ENCODE measurements at places on chromosomes 3 and 15. TPM values are rescaled to one million over a fixed set of nuclear protein-coding genes. Genes with fewer than 3 reads are reported as not detected.
A peak's percentile ranks its signal among the peaks of the same experiment; 100 is the strongest.

The NPAP1 gene
- 0.07 TPM for total RNA-seq

The SLC38A3 gene
- not detected for total RNA-seq

The TMC3 gene
- total RNA-seq, result not detected

DNA sequence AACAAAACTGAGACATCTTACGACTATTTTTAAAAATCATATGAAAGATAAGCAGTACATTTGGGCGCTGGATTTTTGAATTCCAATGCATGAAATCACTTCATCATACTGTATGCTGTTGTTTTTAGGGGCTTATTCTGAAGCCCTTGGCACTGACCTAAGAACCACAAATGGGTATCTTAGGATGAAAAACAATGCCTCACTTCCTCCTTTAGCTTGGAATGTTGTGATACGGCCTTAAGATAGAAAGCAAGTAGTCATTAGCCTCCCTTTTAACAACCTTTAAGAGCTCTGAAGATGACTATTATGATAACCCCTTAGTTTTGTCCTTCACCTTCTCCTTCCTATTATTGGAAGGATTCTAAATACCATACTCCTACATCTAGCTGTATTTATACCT is 289.8 kb downstream of the ARPP21 start:
- no peak for DNase-seq

DNA sequence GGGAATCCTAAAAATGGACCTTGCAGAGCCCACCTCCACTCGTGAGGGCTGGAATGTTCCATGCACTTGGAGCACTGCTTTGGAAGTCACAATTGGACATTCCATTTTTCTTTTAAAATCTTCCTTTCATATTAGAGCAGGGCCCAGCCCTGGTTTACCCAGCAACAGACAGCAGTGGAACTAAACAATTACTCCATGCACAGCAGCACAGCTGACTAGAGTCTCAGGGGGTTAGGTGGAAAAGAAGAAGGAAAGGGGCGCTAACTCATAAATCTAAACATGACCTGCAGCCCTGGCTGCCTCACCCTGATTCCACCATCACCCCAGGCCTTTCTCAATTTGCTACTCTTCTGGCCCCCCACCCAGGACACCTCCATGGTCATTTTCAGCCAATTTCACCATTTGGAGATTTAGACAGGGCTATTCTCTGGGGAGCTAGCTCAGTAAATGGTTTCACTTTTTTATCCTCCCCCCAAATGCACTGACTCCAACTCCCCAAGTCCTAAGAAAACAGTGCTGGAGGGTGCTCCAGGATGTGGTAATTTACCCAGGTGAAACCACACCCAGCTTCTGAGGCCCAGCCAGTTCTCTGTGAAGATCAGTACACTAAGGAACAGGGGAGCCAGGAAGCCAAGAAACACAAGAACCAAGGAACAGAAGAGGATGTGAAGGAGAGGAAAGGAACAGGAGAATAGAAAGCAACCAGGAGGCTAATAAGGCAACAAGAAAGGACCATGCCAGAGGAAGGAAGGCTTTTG is 1.6 kb upstream of the LRRC31 start:
- DNase-seq, result no peak

- peak; percentile 98 for DNase-seq
These were observed 1.0 kb upstream of the ZNF620 start for GRCh38 chr3:40504636-40505430.

GRCh38 chr15:65731926-65732325 is 60.2 kb downstream of the DENND4A start:
- no peak for DNase-seq

DNA sequence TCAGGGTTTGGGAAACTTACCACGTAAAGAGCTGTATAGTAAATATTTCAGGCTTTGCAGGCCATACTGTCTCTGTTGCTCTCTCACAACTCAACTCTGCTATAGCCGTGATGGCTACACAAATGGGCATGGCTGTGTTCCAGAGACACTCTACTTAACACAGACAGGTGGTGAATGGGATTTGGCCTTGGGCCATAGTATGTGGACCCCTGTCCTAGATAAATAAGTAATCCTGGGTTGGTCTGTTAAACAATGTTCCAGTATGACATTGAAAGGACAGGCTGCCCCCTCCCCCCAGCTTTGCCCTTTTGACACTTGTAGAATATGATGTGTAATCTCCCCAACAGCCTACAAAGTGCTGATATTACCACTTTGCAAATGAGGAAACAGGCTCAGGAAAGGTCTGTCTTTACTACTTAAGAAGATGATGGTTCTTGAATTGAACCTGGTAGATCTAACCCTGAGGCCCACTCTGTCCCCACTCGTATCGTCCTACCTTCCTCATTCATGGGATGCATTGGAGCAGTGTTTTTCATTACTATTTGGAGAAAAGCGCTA is 38.4 kb downstream of the SLCO3A1 start:
- no peak for DNase-seq

- DNase-seq, result no peak
These were observed 324.8 kb upstream of the LRRFIP2 start for GRCh38 chr3:37499061-37499785.

- no peak for DNase-seq
These were observed 199.3 kb upstream of the GOLIM4 start for GRCh38 chr3:168295027-168295426.

- DNase-seq, result no peak
These were observed 20.2 kb downstream of the TM6SF1 start for GRCh38 chr15:83127547-83128150.

DNA sequence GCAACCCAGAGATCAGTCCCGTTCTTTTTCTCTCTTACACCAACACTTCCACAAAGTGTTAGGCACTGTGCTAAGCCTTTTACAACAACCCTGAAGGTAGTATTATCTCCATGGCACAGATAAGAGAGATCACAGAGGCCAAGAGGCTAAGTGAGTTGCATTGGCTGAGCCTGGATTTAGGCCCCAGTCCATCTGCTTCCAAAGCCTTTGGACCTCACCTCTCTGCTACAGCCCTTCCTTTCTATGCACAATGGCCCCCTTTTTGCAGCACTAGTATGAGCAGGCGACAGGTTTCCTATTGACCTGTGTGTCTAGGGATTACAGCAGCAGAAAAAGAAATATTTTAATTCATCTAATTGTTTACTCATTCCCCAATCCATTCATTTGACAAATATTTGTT is 76.2 kb downstream of the CRYGS start:
- DNase-seq, result no peak

GRCh38 chr3:17645074-17645698 is 97.2 kb downstream of the TBC1D5 start:
- DNase-seq, result no peak

DNA sequence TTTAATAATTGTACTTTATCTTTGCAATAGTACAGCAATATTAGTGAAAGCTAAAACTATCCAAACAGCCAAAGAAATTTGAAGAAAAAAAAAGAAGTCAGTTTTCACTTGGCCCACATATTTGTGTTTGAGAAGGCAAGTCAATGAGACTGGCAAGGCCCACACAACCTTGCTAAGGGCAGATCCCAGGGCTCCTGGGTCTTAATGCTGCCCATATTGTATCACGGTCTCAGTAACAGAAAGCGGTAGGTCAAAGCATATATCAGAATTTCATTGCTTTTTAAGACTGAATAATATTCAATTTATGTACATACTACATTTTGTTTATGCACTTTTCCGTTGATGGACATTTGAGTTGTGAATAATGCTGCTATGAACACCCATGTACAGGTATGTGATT is 262.0 kb upstream of the TOPAZ1 start:
- DNase-seq, result no peak

- no peak for DNase-seq
These were observed 95.8 kb upstream of the CGNL1 start for GRCh38 chr15:57280464-57280863.

DNA sequence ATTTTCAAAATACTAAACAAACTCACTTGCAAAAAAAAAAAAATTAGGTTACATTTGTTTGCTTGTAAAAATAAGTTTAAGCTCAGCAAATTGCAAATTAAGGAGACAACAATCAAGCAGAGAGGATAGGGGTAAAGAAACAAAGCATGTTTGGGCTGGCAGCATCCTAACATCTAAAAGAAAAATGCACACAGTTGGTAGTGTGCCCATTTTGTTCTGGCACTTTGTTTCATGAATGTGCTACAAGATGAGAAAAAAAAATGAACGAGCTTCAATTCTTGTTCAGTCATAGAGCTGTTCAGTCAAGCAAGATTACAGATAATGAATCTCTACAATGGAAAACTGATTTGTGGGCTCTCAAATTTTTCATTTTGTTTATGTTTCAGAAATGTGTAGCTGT is 17.7 kb upstream of the ZBBX start:
- no peak for DNase-seq

- no peak for DNase-seq
These were observed 7.6 kb downstream of the MAN2A2 start for GRCh38 chr15:90910441-90911301.

DNA sequence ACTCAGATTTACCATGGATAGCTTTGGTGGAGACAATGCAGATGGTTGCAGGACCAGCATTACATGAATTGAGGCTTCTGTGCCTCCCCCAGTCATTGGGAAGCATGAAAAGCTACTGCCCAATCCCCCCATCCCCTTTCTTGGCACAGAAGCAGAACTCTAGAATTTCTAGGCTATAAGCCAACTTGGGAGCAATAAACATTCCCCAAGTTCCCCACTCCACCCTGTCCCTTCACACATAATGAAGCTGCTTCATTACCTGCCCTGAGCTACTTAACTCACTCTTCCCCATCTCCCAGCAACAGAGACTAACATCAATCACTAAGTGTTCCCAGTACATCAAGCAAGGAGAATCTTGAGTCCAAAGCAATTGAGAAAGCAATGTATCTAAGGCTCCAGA is 164.5 kb downstream of the RORA start:
- DNase-seq, result no peak

DNA sequence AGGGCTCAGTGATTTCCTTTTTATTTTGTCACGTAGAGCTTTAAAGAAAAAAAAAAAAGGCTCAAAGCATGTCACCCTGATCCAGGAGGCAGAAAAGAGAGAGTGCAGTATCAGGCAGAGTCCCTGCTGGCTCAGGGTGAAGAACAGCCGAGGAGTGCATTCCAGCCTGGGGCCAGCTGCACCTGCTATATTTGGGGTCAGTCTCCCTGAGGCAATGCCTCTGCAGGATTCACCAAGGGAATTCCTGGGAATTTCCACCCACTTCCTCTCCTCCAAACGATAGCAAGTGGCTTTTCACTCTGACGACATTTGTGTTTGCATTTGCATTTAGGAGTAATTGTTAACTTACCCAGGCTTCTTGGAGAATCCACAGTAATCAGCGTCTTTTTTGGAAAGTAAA is 202.9 kb upstream of the CTNNB1 start:
- no peak for DNase-seq

DNA sequence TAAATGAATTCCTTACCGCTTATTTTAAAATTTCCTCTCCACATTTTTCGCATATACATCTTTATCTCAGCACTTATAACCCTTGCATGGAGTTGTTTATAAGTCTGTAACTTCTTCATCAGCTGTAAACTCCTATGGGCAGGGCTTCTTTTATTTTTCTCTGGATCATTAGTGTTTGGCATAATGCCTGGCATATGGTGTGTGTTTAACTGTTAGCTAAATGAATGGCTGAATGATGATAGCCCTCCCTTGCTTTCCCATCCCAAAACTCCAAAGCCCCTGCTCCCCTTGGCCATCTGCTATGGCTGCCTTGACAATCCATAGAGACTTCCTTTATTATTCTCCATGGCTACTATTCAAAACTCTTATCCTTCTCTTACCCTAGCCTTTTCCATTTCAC is 48.1 kb upstream of the SEMA6D start:
- no peak for DNase-seq

DNA sequence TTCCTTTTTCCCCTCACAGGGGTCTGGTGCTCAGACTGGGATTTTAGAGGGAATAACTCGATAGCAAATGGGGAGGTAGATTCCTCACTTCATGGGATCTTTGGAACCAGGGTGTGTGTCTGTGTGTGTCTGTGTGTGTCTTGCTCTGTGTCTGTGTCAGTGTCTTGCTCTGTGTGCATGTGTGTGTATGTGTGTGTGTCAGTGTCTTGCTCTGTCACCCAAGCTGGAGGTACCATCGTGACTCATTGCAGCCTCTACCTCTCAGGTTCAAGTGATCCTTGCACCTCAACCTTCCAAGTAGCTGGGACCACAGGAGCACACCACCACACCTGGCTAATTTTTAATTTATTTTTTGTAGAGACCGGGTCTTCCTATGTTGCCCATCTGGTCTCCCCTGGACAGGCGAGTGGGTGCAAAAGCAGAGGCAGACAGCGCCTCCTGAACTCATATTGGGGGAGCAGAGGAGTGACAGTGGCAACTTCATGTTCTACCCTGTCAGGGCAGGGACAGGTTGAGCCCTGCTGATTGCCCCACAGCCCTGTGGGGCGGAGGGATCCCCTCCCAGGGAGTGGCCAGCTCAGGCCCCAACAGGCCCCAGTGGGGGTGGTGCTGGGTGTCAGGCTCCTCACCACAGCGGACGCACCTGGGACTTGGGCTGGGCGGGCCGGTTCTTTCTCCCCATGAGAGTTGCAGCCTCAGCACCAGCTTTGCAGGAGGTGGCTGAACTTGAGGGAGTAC is 10.4 kb upstream of the SEMA4B start:
- no peak for DNase-seq

Data from epithelial cell of proximal tubule (primary cell).